ENCODE measurements at places on chromosomes 12 and 14.

GRCh38 chr12:20588042-20588441 is 107.1 kb upstream of the SLCO1C1 start:
- DNase-seq = no peak

DNA sequence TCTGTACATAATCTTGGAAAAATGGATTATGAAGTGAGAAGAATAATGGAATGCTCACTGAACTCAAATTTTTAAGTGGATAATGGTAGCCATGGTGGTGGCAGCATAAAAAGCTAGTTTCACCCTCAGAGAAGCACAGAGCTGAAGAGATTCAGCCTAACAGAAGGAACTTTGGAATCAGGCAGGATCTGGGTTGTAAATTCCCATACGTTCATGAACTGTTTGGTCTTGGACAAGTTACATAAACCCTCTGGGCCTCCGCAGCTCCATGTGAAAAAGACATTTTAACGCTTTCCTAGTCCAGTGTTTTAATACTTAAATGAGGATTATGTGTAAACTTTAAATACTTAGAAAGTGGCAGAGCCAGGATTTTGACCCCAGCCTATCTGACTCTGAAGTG is 26.6 kb downstream of the JKAMP start:
- DNase-seq = no peak

- no peak for DNase-seq
These were observed 5.1 kb downstream of the KIF5A start for GRCh38 chr12:57554897-57555296.

- no peak for DNase-seq
These were observed 79.5 kb downstream of the ETV6 start for GRCh38 chr12:11729008-11729407.

GRCh38 chr12:29564925-29565324 is 67.4 kb upstream of the OVCH1 start:
- DNase-seq = no peak

DNA sequence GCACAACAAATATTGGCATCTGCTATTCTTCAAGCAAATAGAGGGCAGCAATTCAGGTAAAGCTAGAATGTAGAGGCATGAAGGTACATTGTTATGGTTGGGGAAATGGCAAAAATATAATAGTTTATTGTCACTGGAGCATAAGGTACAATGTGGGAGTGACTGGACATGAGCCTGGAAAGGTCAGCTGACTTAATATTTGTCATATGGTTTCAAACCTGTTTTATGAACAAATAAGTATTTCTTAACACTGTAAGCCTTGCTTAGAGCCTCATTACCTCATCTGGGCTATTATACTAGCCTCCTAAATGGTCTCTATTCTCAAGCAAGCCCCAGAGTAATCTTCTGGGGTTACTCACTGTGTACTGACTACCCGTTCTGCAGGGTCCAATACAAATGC is 33.7 kb downstream of the FAM177A1 start:
- DNase-seq = no peak

- DNase-seq = no peak
These were observed 233.7 kb downstream of the NTF3 start for GRCh38 chr12:5665615-5666014.

DNA sequence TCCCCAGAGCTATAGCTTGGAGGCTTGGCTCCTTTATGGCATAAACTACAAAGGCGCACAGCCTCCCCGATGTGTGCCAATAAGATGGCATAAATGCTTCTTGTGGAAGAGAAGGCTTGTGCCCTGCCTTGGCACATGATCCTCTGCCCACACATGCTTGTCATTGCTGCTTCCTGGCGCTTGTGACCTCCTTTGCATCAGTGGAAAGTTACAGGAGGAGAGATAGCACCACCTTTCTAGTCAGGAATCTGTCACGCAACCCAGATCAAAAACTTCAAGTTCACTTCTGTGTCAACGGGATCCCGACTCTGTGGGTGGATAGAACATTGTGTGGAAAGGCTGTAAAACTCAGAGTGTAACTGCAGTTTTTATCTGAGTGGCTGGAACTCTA is 183.8 kb upstream of the HIF1A start:
- no peak for DNase-seq

DNA sequence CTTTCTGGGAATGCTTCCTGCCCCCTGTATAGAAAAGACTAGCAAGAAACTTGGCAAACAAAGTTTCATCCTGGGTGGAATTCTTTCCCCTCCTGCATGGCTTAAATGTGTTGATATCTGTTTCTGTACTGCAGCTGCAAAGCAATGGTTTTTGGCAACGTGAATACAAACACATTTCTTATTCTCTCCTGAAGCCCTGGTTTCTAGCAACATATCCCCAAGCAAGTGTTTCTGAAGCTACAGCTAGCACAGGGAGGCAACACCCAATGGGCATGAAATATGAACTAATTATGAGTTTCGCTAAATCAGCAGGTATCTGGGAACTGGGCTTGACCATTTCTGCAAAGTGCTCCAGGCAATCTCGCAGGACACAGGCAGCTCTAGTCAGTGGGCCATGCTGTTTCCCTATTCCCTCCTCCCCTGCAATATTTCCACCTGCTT is 392.3 kb upstream of the TMPO start:
- no peak for DNase-seq

DNA sequence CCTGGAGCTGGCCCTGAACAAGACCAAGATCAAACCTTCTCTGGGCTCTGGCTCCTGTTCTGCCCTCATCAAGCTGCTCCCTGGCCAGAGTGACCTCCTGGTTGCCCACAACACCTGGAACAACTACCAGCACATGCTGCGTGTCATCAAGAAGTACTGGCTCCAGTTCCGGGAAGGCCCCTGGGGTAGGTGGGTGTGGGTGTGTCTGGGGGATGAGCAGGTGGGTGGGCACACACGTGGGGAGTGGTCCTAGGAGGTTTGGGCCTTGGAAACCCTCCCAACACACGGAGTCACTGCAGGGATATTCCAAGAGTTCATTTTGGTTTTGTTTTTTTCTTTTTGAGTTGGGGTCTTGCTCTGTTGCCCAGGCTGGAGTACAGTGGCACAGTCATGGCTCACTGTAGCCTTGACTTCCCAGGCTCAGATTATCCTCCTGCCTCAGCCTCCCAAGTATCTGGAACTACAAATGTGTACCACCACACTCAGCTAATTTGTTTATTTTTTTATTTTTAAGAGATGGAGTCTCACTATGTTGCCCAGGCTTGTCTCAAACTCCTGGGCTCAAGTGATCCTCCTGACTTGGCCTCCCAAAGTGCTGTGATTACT is 16.5 kb downstream of the PLBD2 start:
- DNase-seq = no peak

GRCh38 chr14:91284146-91284790 is 39.8 kb upstream of the GPR68 start:
- DNase-seq = no peak

DNA sequence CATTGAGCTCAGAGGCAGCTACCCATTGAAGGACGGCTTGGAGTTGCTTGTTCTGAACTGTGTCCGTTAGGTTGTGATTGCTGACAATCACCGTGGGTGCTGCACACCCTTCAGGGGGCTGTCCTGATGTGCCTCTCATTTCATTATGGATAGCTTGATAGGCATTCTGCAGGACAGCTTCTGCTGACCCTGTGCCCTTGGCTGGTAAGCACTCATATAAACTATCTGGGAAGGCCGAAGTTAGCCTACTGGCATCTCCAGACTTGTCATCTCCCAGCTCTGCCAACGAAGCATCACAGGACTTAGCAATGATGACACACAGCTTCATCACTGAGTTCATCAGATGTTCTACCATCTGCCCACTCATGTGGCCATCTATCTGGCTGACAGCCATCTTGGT is 22.3 kb downstream of the AKAP3 start:
- DNase-seq = no peak

GRCh38 chr12:93916402-93916801 is 232.0 kb upstream of the PLXNC1 start:
- no peak for DNase-seq

GRCh38 chr12:27462151-27462694 is 15.7 kb downstream of the SMCO2 start:
- DNase-seq = no peak

- DNase-seq = no peak
These were observed 216.2 kb downstream of the DPF3 start for GRCh38 chr14:72677664-72678063.

GRCh38 chr12:29428633-29429032 is 47.7 kb upstream of the ERGIC2 start:
- no peak for DNase-seq

GRCh38 chr14:105323663-105324062 is 9.1 kb downstream of the PACS2 start:
- no peak for DNase-seq

GRCh38 chr14:98278800-98279199 is 993.2 kb downstream of the BCL11B start:
- DNase-seq = no peak

DNA sequence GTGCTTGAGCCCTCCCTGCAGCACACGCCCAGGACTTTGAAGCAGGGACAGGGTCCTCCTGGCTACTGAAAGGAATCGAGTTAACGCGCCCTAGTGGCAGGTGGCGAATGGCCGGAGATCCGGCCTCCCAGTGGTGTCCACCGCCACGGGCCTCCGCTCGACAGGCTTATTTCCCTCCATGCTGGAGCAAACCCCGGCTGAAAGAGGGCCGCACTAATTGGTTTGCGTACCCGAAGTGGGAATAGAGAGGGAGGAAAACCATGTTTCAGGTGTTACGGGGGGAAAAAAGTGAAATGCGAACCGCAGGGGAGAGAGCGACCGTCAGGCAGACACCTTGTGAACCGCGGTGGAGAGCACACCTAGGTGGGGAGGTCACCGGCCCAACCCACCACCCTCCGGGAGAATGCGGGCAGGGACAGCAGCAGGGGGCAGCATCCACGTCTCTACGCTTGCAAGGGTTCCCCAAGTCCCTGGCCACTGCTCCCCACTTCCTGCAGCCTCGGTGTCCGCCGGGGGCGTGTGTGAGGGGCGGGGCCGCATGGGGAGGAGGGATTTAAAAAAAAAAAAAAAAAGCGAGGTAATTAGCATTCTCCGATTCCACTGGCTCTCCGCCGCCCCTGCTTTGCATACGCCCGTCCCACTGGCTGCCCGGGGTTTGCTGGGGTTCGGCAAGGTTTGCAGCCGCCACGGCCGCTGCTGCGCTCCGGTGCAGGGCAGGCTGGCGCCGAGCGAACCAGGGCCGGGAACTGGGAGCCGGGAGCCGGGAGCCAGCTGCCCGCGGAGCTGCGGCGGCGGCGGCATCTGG is 224.6 kb upstream of the CRY1 start:
- DNase-seq = peak; percentile 89
